Activated naive CD4-positive, alpha-beta T cell treated with Interleukin-2 at 50 U/mL for 16 hours (primary cell): ENCODE measurements at places on chromosomes 1 and 21.
A peak's percentile ranks its signal among the peaks of the same experiment; 100 is the strongest.

GRCh38 chr1:65772607-65773006 is 20.1 kb upstream of the PDE4B start:
- no peak for DNase-seq

DNA sequence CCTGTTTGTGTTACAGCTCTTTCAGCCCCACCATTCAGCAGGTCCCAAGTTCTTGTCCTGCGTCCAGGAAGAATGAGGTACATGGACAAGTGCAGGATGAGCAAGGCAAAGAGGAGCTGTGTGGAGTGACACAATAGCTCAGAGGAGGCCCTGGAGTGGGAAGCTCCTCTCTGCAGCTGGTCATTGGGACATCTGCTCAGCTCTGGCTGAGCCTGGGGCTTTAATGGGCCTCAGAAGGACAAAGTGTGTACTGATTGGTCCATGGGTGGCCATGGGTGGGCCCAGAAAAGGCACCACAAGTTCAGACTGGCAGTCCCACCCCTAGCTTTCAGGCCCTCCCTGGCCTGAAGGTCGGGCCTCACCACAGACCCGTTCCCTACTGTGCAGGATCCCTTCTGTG is 14.7 kb upstream of the HYI start:
- no peak for DNase-seq

- DNase-seq: no peak
These were observed 144.0 kb upstream of the ZRANB2 start for GRCh38 chr1:71224741-71225377.

DNA sequence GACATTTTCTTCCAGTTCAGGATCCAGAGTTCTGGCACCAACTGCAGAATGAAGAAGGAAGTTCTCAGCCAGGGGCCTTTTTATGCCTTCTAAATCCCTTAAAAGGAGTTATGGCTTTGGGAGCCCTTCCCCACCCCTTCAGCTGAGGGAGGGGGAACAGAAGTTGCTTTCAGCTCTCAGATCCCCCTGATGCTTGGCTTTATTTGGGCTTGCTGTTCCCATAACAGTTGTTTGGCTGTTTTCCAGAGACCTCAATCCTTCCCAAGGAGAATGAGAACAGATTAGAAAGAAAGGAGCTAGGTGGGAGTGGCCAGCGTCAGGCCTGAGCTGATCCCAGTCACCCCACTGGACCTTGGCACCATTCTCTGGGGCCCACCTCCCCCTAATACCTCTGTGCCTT is at the start of gene RPE65:
Gene RPE65, minus strand, starts transcription at position 54 of the 400 bp plus-strand sequence. Its CDS starts 49 bp downstream, at position 5.
- no peak for DNase-seq

- DNase-seq: no peak
These were observed 90.3 kb upstream of the DISP3 start for GRCh38 chr1:11388617-11389016.

DNA sequence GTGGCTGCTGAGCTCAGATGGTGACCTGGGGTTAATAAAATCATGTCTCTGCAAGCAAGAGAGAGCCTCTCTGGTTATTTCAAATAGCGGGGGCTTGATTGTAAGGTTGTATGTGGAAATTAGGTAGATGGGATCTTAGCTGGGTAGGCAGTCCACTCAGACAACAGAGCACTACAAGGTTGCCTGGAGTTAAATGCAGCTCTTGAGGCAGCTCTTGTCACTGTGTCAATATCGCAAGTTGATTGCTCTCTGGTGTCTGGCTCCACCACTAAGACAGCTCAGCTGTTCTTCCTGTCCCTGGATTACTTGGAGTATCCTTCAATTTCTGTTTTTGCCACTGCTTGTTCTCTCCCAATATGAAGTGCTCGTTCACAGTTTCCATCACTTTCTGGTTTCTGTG is 93.8 kb downstream of the C21orf91 start:
- DNase-seq: no peak

- DNase-seq: no peak
These were observed 36.0 kb upstream of the ABCD3 start for GRCh38 chr1:94382201-94382600.

GRCh38 chr1:209937996-209938959 is at the start of gene SYT14:
TSS of gene SYT14 (plus strand) at chr1:209938217. CDS start at chr1:209938265, 48 bp downstream.
- no peak for DNase-seq

DNA sequence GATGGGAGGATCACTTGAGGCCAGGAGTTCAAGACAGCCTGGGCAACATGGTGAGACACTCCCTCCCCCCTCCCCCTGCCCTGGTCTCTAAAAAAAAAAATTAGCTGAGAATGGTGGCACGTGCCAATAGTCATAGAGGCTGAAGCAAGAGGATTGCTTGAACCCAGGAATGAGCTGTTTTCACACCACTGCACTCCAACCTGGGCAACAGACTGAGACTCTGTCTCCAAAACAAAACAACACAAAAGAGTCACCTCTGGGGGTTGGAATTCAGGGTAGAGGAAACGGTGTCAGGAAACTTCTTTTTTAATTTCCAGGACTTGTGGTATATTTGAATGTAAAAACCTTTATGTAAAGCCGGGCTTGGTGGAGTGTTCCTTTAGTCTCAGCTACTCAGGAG is 43.2 kb downstream of the RHOU start:
- no peak for DNase-seq

DNA sequence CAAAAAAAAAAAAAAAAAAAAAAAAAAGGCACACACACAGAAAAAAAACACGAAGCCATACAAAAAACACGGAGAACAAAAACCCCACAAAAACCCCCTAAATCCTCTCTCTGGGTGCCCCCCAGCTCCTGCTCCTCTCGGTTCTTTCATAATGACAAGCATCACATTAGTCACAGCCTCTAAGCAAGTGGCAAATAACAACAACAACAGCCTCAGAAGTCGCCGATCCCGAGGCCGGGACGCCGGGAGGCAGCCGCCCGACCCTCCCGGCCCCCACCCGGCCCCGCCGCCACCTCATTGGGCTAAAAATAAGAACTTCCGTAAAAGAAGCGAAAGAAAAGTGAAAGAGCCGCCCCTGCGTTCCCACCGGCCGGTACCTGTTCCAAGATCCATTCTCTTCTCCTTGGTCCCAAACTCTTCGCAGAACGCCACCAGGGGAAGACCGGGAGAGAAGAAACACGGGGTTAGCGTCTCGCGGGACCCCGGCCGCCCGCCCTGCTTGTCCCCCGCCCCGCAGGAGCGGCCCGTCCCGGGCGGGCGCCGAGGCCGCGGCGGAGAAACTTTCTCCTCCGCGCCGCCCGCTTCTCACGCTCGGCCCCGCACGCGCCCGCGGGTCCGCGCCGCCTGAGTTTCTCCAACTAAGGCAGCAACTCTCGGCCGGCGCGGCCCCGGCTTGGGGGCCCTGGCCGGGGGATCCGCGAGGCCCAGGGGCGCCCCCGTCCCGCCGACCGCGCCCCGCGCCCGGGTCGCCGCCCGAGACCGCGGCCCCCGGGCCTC is 102.8 kb downstream of the CASZ1 start:
- DNase-seq: peak; percentile 41

GRCh38 chr1:12370333-12370975 is 140.6 kb downstream of the VPS13D start:
- DNase-seq: no peak

GRCh38 chr1:77732090-77732489 is 27.6 kb downstream of the USP33 start:
- no peak for DNase-seq

GRCh38 chr1:245585252-245585959 is 430.6 kb downstream of the KIF26B start:
- DNase-seq: no peak

- no peak for DNase-seq
These were observed 439.0 kb upstream of the PLXNA2 start for GRCh38 chr1:208683141-208683540.

DNA sequence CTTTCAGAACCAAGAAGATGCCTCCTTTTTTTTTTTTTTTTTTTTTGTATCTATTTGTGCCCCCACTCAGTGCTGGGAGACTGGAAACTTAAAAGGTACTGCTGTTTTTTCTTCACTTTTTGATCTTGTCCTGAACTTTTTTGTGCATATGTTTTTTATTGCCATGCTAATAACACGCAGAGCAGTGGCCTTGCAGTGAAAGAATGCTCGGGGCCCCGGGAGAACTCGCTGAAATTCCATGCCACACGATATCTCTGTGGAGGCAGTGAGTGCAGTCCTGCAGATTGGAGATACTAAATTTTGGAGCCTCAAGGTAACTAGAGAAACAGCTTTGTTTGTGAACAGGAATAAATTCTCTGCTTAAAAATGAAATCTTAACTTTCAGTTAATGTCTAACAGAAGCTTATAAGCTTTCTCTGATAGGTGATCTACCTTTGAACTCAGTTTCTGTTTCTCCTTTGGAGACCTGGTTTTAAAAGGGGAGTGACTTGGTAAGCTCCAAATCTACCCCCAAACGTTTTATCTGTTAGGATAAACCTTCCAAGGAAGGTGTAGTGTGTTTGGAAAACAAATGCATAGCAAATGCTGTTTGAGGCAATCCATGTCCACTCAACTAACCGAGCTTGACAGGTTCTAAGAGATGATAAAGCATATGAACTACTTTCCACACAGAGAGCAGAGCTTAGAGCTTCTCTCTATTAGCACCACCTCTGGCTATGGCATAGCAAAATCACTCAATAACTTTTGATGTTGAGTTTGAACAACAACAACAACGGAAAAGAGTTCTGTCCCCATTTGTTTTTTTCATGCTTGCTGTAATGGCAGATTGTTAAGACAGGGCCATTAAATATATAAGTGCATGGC is 113.7 kb upstream of the PLXNA2 start:
- DNase-seq: no peak

DNA sequence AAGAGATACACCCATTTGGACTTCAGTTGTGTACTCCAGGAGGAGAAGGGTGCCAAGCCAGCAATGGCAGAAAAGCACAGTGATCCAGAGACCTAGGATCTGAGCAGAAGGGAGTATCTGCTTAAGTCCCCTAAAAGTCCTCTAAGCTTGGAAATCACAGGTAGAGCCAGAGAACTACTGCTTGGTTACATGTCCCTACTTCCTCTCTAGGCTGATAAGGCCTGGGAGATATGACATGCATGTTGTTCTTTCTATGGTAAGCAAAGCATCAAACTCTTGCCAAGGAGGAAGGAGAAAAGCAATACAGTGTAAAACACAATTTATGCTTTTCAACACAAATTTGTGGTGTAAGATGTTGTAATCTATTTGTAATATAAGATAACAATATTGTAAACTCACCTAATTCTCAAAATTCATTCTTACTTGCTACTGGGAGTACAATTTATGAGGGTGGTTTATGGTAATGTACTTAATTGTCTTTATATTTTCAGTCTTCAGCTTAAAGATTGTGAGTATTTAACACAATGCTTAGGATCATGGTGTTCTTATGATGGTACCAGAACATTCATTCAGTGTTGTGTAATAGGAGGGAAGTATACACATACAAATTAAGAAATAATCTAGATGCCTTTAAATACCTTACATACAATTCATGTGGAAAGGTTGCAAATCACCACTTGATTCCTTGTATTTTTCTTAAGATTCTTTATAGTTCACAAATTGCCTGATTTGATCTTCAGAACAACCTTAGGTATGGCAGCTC is 49.1 kb upstream of the GNG12 start:
- no peak for DNase-seq

GRCh38 chr1:22314706-22315105 is 136.9 kb upstream of the ZBTB40 start:
- no peak for DNase-seq

DNA sequence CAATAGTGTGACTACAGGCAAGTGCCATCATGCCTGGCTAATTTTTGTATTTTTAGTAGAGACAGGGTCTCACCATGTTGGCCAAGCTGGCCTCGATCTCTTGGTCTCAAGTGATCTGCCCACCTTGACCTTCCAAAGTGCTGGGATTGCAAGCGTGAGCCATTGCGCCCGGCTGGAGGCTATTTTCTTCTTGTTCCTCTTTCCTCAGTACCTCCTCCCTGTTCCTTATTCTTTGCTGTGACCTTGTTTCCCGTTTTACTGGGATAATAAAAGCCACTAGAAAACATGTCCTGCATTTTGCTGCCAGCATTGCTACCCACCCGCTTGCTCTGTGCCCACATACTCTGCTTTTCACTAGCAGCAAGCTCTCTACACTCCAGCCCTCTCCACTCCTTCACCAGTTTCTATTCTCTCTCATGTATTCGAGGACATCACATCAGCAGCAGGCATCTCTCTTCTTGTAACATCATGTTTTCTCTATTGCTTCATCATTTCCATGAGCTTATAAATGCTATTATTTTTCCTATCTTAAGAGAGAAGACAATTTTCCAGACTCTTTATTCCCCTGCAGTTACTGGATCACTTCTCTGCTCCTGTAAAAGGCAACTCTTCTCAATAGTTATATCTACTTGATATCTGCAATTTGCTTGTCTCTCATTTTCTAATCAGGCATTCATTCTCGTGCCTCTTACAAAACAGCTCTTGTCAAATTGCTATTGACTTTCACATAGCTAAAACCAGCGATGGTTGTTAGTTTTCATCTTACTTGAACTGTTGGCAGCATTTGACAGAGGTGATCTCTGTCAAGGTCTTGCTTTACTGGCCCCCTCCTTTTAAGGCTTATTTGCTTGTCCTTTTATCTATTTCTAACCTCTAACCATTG is 34.5 kb upstream of the C21orf91 start:
- DNase-seq: no peak

- DNase-seq: no peak
These were observed 78.9 kb upstream of the SLC45A1 start for GRCh38 chr1:8239039-8239305.

GRCh38 chr1:117017648-117018047 is 16.1 kb downstream of the CD101 start:
- no peak for DNase-seq

GRCh38 chr1:57683037-57683942 is 259.4 kb upstream of the DAB1 start:
- no peak for DNase-seq

GRCh38 chr1:224457782-224458144 is 23.2 kb upstream of the WDR26 start:
- no peak for DNase-seq

DNA sequence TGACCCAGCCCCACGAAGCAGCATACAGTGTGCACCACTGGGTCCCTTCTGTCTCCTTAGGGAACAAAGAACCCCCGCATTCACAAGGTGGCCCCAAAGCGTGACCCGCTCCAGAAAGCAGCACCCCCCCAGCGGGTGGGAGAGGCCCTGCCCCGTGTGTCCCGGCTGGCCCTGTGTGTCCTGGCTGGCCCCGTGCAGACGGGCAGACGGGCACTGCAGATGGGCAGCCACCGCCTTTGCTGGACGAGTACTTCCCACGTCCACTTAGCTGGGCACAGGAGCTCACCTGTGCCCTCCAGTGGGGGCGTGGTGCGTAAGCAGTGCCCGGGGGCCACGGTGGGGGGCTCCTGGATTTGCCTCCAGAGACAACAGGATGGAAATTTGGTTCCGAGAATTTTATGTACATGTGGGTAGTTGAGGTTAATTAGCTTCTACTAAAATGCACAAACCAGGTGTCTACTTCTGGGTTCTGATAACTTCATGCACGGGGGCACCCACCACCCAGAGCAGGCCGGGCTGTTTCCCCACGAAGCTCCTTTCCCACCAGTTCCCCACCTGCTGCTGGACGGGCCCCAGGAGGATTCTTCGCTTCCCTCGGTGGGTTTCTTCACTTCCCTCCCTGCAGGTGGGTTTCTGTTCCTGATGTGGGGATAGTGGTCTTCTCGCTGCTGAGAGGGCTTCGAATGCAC is 33.2 kb upstream of the SLC19A1 start:
- no peak for DNase-seq

- DNase-seq: no peak
These were observed 62.8 kb downstream of the RGS13 start for GRCh38 chr1:192698731-192699130.
